H1 (cell line): ENCODE measurements at places on chromosomes 3 and 15. TPM values are rescaled to one million over a fixed set of nuclear protein-coding genes. Genes with fewer than 3 reads are reported as not detected.

Gene CIDEC
- not detected in 2 replicates for polyA plus RNA-seq

Gene ZDHHC19
- polyA plus RNA-seq = 2.5 and 4.9 TPM in 2 replicates

GRCh38 chr15:99057020-99057419 is 47.9 kb upstream of the SYNM start:
- H3K36me3 ChIP-seq = no peaks in the 10 kb centered on the region
- no peak overlapping the region for H3K4me3 ChIP-seq
- no peaks in the 10 kb centered on the region for H3K4me1 ChIP-seq

- peaks cover 17% of the 10 kb centered on the region for H3K4me1 ChIP-seq
- no peak for DNase-seq
- H3K27ac ChIP-seq = no peak overlapping the region
These were observed 89.4 kb downstream of the IGF1R start for GRCh38 chr15:98737721-98738120.

GRCh38 chr3:157107644-157108133 is 52.3 kb downstream of the CCNL1 start:
- DNase-seq = no peak
- no peaks in the 10 kb centered on the region for H3K27me3 ChIP-seq
- no peak overlapping the region for H3K27ac ChIP-seq
- H3K36me3 ChIP-seq = no peaks in the 10 kb centered on the region
